LHCN-M2 (cell line): ENCODE measurements at places on chromosomes 3 and 15. TPM values are rescaled to one million over a fixed set of nuclear protein-coding genes. Genes with fewer than 3 reads are reported as not detected.

GRCh38 chr3:192831111-192831644 is 86.5 kb downstream of the MB21D2 start:
- DNase-seq = peak; percentile 83

- no peak for DNase-seq
Measured at GRCh38 chr15:100762913-100763834, 116.5 kb upstream of the ALDH1A3 start.

Gene SCAANT1
- not detected in 2 replicates for total RNA-seq

DNA sequence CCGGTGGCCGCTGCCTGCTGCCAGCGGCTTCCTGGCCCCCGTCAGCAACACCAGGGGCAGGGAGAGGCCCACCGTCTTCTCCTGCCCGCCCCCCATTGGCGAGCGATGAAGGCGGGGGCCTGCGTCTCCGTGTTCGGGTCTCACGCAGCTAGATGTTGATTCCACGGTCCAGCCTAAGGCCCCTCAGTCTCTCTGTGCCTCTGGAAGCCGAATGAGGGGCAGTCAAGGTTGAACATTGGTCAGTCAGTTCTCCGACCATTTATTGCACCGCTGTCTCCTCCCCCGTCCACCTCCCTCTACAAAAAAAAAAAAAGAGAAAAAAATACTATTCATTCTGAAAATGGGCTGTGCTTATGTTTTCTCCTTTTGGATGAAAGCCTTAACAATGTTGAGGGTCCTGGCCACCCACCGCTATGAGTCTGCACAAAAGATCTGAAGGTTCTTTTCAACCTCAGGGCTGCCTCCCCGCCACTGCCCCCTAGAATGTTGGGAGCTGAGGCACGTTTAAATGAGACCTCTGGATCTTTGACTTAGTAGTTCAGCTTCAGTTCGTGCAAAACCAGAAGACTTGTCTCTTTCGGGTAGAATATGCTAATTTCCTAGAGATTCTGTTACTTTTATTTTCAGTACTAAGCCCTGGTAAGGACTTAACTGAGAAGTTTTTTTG is 736 bp downstream of the IREB2 start:
- peak; percentile 30 for DNase-seq

DNA sequence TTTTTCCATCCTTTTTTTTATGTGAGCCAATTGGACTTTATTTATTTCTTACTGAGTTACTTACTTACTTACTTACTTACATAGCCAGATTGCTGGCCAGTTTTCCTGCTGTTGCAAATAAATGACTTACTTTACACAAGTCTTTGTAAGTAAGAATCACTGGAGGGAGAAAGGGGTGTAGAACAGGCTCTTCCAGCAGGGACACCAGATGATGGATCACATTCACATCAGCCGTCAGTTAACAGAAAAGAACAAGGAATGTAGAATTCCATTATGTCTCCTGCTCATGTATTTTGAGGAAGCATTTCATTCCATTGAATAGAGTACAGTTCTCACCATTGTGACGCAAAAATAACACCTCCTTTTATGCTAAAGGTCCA is 188.6 kb downstream of the FNDC3B start:
- no peak for DNase-seq

DNA sequence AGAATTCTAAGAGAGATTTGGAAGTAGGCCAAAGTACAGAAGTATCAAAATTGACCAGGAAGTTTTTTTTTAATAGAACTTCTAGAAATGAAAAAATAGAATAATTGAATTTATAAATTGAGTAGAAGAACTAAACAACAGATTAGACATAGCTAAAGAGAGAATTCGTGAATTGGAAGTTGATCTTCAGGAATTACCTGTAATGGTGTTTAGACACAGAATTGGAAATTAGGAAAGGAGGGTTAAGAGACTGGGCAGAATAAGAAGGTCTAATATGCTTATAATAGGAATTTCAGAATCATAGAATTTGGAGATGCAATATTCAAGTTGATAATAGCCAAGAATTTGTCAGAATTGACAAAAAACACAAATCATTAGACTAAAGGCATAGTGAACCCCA is 16.2 kb downstream of the ACVR2B start:
- no peak for DNase-seq

- no peak for DNase-seq
Measured at GRCh38 chr3:116166121-116166520, 279.2 kb downstream of the LSAMP start.

Gene TF
- not detected in 2 replicates for total RNA-seq

- DNase-seq = no peak
Measured at GRCh38 chr3:13088028-13089006, 15.1 kb upstream of the IQSEC1 start.

- no peak for DNase-seq
Measured at GRCh38 chr15:50350621-50351020, 4.4 kb downstream of the GABPB1 start.

DNA sequence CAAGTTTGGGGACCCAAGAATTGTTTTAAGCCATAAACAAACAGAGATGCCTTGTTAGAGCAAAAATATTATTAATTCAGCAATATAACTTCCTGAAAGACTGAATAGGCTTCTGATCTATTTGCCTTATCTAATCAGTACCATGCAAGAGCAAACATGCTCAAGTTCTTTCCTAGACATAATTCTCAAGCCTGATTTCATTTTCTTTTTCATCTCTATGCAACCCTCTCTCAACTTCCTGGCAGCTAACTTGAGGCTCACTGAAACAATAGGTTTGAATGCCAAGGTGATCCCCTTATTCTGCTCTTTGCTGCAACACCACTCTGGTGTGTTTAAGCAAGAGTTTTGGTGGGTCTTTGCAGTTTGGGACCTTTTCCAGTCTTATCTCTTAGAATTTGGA is 230.9 kb upstream of the CD96 start:
- no peak for DNase-seq

Gene VPS13C
- total RNA-seq = 26.5 and 35.4 TPM in 2 replicates
